D341Med (cell line): ENCODE measurements at places on chromosomes 12 and 14.

DNA sequence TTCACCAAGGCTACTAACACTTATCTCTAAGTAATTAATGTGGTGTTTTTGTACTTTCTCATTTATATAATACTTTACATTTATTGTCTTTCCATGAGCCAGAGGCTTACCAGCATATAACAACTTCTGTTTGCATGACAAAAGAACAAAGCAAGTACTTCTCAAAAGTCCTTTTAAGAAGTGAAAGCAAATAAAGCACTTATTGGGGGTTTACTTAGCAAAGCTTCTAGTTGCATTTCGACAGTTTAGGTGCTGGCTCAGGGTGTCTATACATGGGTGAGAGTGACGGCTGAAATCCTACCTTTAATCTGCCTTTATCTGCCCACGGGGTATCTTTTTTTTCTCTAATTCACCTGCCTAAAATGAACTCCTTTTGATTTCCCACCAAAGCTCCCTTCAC is 21.0 kb upstream of the DCN start:
- DNase-seq, result no peak

DNA sequence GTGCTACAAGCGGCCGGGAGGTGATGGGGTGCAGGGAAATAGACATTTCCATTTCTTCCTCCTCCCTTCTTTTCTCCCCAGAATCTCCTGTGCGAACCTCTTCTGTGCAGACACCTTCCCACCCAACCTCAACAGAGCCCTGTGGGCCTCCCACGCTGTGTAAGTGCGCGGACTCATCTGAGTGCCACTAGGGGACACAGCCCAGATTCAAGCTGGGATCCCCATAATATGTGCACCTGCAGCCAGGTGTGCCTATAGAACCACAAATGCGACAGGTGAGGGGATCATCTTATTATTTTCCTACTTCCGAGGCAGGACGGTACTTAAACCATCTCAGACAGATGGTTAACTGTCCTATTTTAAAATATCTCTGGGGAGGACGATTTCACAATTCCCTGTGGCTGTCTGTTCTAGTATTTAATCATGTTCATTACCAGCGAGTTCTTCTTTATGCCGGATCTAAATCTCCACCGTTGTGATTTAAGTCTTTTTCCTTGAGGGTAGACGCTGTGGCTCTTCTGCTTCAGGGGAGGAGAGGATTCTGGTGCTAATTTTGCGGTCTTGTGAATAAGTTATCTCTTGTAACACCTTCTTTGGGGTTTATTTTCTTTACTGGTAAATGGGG is 17.2 kb upstream of the CACNA1C start:
- no peak for DNase-seq

- no peak for DNase-seq
Measured at GRCh38 chr14:22227084-22227483, 361.9 kb downstream of the DAD1 start.

- DNase-seq, result no peak
Measured at GRCh38 chr14:104291123-104292000, 153.0 kb downstream of the KIF26A start.

- peak; percentile 48 for DNase-seq
Measured at GRCh38 chr12:121804417-121805111, 755 bp downstream of the SETD1B start.

- DNase-seq, result no peak
Measured at GRCh38 chr12:114911196-114911595, 227.2 kb upstream of the TBX3 start.

DNA sequence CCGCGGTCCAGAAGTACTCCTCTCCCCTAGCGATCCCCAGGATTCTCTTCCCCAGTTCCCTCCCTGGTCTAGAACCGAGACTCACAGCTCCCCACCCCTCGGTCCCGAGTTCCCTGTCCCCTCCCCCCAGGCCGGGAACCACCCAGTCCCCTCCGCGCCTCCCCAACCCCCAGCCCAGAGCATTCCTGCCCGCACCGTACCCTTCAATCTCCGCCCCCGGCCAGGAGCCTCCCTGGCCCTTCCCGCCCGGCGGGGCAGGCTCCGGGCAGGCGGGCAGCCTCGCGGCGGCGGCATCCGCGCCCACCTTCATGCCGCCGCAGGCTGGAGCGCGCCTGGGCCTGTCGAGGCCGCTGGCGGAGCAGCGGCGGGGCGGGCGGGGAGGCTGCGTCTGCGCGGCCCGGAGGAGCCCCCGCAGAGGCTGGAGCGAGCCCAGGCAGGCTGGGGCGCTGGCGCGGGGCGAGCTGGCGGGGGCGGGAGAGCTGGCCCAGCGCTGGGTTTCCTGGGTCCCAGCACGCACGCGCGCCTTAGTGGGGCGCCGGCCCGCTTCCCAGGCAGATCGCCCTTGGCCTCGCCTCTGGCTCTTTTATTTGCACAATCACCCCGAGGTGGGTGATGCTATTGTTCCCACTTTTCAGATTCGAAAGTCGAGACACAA is 22.2 kb upstream of the GPR132 start:
- DNase-seq, result peak; percentile 70

GRCh38 chr14:96117101-96117897 is 78.1 kb downstream of the C14orf132 start:
- no peak for DNase-seq
